ENCODE measurements at places on chromosomes 16 and 17.

DNA sequence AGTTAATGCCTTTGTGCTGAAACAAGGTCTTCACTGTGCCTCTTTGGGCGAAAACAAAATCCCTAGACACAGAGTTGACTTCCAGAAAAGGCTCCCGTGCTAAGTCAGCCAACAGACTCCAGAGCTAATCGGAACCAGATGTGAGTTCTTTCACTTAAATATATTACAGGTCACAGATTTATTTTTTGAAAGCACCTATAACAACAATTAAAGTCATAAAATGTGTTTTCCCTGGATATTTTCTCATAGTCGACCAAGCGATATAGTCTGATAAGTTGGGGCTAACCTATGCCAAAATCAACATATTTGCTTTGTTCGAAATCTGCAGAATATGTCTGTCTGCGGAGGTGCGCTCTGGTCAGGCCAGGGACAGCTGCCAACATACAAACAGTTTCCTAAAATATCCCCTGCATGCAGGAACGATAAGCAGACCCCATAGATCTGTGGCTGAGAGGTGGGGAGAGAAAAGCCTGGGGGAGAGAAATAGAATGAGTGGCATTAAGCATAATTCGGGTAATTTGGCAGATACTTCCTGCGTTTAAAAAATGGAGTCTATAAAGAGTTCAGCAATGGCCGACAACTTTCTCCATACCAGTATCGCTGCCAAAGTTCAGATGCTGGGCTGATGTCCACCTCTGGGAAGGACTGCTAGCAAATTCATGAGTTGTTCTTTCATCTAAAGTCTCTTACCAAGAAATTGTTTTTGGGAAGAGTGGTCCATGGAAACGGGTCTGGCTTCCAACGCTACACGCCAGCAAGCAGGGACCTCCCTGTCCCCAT lies 50.8 kb upstream of the MYH10 start:
- DNase-seq, result no peak

GRCh38 chr17:55245986-55246385 lies 18.8 kb upstream of the HLF start:
- DNase-seq, result no peak

DNA sequence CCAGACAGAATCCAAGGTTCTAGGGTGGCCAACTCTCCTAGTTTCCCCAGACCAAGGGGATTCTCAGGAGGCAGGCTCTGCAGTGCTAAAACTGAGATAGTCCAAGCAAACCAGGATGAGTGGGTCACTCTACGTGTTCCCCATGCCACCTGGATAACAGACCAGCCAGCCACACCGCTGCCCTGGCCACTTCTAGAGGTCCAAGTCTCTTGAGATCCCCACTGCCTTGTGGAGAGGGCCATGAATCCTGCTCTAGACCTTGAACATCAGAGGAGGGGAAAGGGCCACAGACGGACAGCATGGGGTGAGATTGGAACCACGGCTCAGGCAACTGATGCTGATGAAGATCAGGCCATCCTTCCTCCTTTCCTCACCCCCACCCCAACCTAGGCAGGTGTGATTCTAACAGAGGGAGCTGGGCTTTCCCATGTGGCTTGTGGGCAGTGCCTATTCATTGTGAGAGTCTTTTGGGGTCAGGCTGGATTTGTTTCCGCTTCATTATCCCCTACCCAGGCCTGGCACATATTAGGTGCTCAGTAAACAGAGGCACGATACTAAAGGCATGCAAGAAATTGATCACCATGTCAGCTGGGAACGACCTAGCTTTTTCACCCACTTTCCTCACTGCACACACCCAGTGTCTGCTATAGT lies 16.8 kb upstream of the TVP23A start:
- DNase-seq, result no peak

DNA sequence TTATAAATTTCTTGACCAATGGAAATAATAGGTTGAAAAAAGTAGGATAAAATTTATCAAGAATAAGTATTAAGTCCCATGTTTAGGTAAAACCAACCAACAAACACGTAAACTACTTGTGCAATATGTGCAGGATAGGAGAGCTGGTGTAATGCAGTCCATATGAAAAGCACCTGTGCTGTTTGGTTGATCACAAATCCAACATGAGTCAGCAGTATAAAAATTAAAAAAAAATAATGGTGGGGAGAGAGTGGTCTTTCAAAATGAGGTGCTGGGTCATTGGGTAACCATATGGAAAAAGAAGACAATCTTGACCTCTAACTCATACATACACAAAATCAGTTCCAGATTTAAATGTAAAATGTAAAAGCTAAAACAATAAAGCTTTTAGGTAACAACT lies 181.8 kb downstream of the HS3ST3B1 start:
- DNase-seq, result no peak

DNA sequence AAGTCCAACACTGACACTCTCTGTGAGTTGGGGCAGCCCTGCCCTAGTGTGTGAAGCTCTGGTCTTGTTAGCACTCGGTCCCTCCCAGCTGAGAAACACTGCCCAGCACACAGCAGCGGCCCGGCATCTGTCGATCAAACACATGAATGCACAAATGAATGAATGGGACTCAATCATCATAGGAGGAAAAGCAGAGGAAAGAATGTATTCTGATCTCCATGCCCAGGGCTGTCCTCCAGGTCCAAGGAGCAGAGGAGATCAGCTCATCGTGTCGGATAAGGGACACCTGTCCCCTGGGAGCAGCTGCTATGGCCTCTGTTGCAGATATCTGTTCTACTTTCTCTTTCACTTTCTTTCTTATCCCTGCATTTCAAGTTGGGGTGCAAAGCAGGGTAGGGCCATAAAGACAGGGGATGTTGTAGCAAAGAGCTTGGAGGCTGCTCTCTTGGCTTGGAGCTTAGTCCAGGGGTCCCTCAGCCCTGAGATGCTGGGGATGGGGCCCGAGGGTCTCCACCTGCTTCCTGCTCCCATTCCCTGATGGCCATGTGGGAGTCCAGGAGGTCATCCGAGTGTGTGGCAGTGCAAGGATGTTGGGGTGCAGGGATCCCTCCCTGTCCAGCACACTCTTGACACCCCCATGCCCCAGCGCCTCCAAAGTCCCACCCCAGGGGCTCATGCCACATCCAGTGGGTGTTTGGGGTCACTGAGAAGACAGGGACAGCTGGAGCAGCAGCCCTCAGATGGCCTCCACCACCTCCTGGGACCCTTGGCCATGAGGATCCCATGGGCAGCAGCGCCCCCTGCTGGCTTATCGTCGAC lies 88.2 kb downstream of the IRF8 start:
- DNase-seq, result peak; percentile 40

GRCh38 chr17:52025236-52025635 lies 133.3 kb downstream of the CA10 start:
- no peak for DNase-seq

DNA sequence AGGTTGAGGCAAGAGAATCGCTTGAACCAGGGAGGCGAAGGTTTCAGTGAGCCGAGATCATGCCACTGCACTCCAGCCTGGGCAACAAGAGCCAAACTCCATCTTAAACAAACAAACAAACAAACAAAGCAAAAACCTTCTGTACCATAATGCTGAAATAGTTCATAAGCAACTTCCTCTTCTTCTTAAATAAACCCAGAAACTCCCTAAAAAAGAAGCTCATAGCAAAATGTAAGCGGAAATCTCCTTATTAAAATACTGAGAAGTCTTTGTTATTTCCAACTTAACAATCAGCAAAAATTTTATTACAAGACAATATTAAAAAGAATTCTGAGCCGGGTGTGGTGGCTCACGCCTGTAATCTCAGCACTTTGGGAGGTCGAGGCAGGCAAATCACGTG lies 82.8 kb downstream of the FBXL20 start:
- DNase-seq, result no peak

DNA sequence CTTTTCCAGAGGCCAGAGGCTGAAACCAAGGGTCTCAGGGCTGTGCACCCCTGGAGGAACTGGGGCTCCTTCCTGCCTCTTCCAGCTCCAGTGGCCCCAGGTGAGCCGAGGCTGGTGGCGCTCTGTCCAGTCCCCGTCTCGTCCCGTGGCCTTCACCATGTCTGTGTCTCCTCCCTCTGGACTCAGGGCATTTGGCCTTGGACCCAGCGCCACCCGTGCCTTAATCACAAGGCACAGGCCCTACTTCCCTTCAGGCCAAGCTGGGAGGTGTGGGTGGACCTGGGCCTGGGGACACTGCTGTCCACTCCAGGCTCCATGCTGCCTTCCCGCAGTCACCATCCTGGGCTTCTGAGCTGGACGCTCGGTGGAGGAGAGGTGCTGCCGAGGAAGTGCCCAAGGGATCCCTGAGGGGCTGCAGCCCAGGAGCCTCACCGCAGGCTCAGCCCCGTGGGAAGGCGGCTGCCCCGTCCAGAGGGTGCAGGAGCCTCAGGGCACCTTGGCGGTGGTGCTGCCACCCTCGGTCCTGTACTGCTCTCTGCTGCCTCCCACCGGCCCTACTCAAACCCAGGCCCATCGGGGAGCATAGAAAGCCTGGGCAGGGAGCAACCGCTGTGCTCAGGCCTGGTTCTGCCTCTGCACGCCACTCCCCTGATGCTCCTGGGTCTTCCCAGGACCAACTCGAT lies 9.6 kb upstream of the APRT start:
- DNase-seq, result no peak

- peak; percentile 41 for DNase-seq
Observed at GRCh38 chr16:10256784-10257641, 74.8 kb upstream of the GRIN2A start.

GRCh38 chr17:56699186-56699894 lies 105.8 kb downstream of the NOG start:
- no peak for DNase-seq

Measured in CD4-positive, alpha-beta T cell treated with Interferon alpha-2 for 1 hour (primary cell).